Motor neuron (in vitro differentiated cells): ENCODE measurements at places on chromosomes 4 and X. TPM values are rescaled to one million over a fixed set of nuclear protein-coding genes. Genes with fewer than 3 reads are reported as not detected.

DNA sequence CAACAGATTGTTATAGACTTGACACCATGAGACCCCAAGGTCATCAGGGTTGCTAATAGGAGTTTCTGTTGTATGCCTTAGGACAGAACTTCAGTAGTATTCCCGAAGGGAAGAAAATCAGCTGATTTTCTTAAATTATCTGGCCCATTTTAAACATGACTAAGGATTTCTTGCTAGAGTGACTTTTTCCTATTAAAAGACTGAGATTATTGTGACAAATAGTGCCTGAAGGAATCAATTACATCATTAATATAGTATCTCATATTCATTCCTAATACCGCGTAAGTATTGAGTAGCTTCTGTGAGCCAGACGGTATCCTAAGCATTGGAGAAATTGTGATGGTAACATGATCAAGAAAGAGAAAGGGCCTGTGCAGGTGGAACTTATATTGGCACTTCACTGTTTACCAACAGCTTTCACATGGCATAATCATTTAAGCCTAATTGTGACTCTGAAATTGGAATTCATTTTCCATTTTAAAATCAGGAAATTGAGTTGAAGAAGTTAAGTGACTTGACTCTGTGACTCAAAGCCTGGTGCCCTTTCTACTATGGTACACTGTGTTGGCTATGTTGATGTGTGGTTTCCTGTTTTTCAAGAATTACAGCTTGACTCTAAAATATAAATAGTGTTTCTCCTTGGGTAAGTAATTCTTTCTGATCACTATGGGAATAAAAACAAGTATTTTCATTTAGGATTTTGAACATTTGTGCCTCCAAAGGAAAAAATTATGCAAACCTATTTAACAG lies 4.1 kb downstream of the AFF1 start:
- no peak for ATAC-seq

DNA sequence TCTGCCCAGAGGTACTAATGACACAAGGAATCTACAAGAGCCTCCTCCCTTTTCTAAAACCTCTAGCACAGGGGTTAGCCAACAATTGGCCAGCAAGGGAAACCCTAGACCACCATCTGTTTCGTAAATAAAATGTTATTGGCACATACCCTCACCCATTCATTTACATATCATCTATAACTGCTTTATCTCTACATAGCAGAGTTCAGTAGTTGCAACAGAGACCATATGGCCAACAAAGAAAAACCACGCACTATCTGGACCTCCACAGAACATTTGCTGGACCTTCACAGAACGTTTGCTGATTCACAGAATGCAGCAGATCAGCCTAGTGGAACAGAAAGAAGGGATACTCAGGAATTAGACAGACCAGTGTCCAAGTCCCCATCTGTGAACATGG lies 9.4 kb downstream of the SLC2A9 start:
- ATAC-seq = no peak

GRCh38 chr4:185358959-185359358 lies 36.8 kb downstream of the LRP2BP start:
- ATAC-seq = no peak

DNA sequence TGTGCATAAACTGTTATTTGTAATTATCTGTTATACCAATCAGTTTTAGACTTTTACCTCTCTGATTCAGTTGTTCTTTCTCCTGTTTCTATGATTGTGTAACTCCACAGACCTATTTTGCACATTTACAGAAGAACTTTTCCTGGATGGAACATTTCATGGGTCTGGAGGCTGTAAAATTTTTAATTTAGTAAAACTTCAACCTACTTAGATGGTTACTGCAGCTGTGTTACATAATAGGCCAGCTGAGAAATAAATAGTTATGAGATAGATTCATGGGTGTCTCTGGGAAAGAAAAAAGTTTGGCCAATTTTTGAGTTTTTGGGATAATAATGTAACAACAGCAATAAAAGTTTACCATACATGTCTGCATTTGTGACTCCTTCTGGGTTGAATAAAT lies 253.5 kb downstream of the ARHGAP24 start:
- no peak for ATAC-seq

GRCh38 chr4:159206427-159206871 lies 103.6 kb downstream of the RAPGEF2 start:
- ATAC-seq = no peak

DNA sequence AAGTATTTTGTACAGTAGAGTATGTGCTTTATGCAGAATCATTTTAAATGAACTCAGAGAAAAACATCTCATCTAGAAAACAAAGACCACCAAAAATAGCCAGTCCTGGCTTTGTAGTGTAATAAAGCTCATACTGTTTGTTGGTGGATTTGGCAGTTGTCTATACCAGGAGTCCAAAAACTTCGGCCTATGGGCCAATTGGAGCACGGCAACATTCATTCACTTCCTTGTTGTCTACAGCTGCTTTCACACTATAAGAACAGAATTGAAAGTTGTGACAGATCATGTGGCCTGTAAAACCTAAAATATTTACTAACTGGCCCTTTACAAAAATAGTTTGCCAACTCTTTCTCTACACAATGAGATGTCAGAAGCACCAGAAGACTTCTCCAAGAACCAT lies 5.3 kb downstream of the FBXW7 start:
- ATAC-seq = no peak

Gene SSX2
- not detected in 2 replicates for total RNA-seq

Gene SLC6A8
- total RNA-seq = 6.5 and 8.9 TPM in 2 replicates
